Psoas muscle (tissue), 8 donors: ENCODE measurements at places on chromosomes 3 and 15. TPM values are rescaled to one million over a fixed set of nuclear protein-coding genes. Genes with fewer than 3 reads are reported as not detected.

TMEM108 gene
- 8.6 TPM for total RNA-seq

THOC7 gene
- total RNA-seq: 90.8 TPM

C2CD4A gene
- 0.11 TPM for total RNA-seq

RTP1 gene
- not detected for total RNA-seq

CTXN2 gene
- not detected for total RNA-seq

C3orf20 gene
- 0.38 TPM for total RNA-seq

ADAMTS7 gene
- total RNA-seq: 0.84 TPM

BUB1B gene
- total RNA-seq: not detected
